ENCODE measurements at places on chromosomes 4 and X.

DNA sequence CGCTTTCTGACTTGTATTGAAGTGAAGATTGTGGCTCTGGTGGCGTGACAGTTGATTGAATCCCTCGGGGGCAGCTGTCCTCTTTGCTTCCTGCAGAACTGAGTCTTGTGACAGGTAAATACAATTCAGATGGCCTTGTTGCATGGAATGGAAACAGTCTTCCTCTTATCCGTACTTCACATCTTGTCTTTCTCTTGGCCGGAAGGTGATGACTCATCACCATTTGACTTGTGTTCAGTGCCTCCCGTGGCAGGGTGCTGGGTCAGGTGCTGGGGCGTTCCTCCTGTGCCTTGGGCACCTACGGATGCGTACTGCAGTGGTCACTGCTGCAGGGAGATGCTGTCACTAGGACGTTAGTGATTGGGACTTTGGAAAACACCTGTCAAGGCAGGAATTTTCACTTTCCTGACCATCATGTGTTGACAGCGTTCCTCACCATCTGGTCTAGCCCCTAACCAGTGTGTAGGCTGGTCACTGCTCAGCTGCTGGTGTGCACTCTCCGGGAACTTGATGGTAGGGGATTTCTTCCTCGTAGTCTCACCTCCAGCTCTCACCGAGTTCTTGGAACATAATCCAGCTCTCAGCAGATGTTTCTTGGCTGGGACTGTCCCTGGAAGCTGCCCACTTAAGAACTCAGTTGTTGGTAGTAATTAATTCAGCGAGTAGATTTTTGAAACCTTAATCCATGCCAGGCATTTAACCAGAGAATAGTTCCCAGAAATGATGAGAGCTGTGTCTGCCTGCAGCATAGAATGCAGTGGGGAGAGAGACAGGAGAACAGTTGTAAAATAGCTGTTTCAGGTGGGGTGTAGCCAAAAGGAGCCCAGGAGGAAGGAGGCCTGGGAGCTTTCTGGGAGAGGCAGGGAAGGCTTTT lies 7.2 kb downstream of the TBC1D14 start:
- H3K27ac ChIP-seq = peak overlapping the region; percentile 82
- H3K4me3 ChIP-seq = peak overlapping the region; percentile 49
- H3K4me1 ChIP-seq = peaks cover 58% of the 10 kb centered on the region
- peak; percentile 87 for ATAC-seq
- no peaks in the 10 kb centered on the region for H3K27me3 ChIP-seq
- H3K36me3 ChIP-seq = peaks cover under 1% of the 10 kb centered on the region

DNA sequence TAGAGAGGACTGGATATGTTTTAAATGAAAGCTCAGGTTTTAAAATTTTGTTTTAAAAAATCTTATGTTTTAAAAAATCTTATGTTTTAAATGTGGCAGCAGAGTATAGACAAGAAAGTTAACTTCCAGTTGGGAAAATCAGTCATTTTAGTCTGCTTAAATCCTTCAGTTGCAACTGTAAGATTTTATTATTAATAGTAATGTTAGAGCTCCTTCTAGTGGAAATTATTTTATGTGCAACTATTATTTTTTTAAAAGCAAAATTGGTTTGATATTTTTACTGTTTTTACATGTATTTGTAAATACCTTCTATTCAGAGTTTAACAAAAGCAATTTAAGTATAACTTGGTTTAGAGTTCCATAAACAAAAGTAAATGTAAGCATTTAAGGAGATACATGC lies 8.5 kb upstream of the NUDT6 start:
- no peaks in the 10 kb centered on the region for H3K4me1 ChIP-seq
- no peak overlapping the region for H3K27ac ChIP-seq
- peaks cover 15% of the 10 kb centered on the region for H3K36me3 ChIP-seq

GRCh38 chrX:39782276-39782675 lies 315.5 kb downstream of the BCOR start:
- H3K27ac ChIP-seq = no peak overlapping the region
- H3K27me3 ChIP-seq = peaks cover 8% of the 10 kb centered on the region
- H3K36me3 ChIP-seq = no peaks in the 10 kb centered on the region
- no peak for ATAC-seq

- ATAC-seq = no peak
- H3K27ac ChIP-seq = no peak overlapping the region
- no peak overlapping the region for H3K4me3 ChIP-seq
- no peaks in the 10 kb centered on the region for H3K36me3 ChIP-seq
- no peaks in the 10 kb centered on the region for H3K4me1 ChIP-seq
These were observed 41.1 kb downstream of the PPEF1 start for GRCh38 chrX:18748499-18748898.

- ATAC-seq = no peak
- H3K36me3 ChIP-seq = no peaks in the 10 kb centered on the region
- no peak overlapping the region for H3K27ac ChIP-seq
- no peak overlapping the region for H3K4me3 ChIP-seq
These were observed 30.8 kb downstream of the ASB5 start for GRCh38 chr4:176238157-176238610.

- H3K4me3 ChIP-seq = no peak overlapping the region
- no peak for ATAC-seq
- H3K27ac ChIP-seq = no peak overlapping the region
- H3K4me1 ChIP-seq = no peaks in the 10 kb centered on the region
- H3K27me3 ChIP-seq = no peaks in the 10 kb centered on the region
- no peaks in the 10 kb centered on the region for H3K36me3 ChIP-seq
These were observed 976.5 kb downstream of the RPA4 start for GRCh38 chrX:97860226-97860625.

DNA sequence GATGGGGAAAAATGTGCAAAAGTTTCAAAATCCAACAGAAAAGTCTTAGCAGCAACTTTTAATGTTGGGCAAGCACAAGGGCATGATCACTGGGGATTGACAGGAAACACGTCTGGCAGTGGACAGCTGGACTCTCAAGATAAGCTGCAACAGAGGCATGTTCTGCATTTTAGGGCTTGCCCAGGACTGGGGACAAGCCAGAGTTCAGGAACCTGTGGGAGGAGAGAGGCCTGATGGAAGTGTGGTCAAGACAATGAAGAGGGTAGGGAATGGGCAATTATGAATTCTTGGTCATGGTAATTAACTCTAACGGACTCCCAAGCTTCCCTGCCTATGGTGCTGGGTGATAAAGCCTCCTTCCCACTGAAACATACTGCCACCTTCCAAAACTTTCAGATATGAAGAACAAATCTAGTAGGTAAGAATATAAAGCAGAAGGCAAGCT lies 48.4 kb downstream of the ANXA3 start:
- no peak overlapping the region for H3K4me3 ChIP-seq
- H3K4me1 ChIP-seq = peaks cover 13% of the 10 kb centered on the region
- no peaks in the 10 kb centered on the region for H3K27me3 ChIP-seq
- no peaks in the 10 kb centered on the region for H3K36me3 ChIP-seq
- H3K27ac ChIP-seq = no peak overlapping the region
- no peak for ATAC-seq

GRCh38 chr4:68451246-68452211 lies 4.3 kb downstream of the TMPRSS11E start:
- no peaks in the 10 kb centered on the region for H3K27me3 ChIP-seq
- peaks cover 15% of the 10 kb centered on the region for H3K4me1 ChIP-seq
- H3K4me3 ChIP-seq = no peak overlapping the region
- ATAC-seq = peak; percentile 71
- no peaks in the 10 kb centered on the region for H3K36me3 ChIP-seq

DNA sequence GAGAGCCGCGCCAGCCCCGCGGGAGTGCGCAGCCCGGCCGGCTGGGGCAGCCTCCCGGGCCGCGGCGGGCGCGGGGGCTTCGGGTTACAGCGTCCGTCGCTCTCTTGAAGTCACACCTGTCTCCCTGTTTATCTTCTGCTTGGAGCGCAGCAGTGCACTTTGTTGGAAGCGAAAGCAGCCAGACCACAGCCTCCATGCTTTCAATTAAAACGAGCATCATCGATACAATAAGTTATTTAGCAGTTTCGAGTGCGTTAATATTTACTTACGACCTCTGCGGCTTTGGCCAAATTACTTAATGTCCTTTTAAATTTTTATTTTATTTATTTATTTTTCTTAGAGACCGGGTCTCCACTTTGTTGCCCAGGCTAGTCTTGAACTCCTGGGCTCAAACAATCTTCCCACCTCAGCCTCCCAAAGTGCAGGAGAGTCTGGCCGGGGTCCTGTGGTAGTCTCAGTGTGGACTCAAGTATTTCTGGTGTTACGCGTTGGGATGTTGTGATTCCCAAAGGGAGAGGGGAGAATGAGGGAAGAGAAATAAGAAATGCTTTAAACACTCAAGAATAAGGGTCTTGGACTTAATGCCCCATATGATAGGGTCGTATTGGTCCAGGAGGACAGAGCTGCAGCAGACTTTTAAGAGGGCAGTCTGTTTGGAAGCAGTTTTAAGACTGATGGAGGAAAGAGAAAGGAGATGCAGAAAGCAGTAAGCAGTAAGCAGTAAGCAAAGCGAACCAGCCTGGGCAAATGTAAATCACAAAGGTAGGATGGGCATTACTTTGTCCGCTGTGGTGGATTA lies 504 bp upstream of the PDLIM3 start:
- H3K4me1 ChIP-seq = no peaks in the 10 kb centered on the region
- peaks cover 12% of the 10 kb centered on the region for H3K27me3 ChIP-seq
- H3K36me3 ChIP-seq = no peaks in the 10 kb centered on the region
- H3K27ac ChIP-seq = no peak overlapping the region
- no peak for ATAC-seq

GRCh38 chr4:176791591-176792325 lies 964 bp downstream of the VEGFC start:
- no peak overlapping the region for H3K27ac ChIP-seq
- peak overlapping the region; percentile 36 for H3K4me3 ChIP-seq
- H3K27me3 ChIP-seq = peaks cover 19% of the 10 kb centered on the region
- H3K4me1 ChIP-seq = no peaks in the 10 kb centered on the region
- no peak for ATAC-seq

- no peaks in the 10 kb centered on the region for H3K4me1 ChIP-seq
- H3K4me3 ChIP-seq = no peak overlapping the region
- H3K27me3 ChIP-seq = no peaks in the 10 kb centered on the region
- H3K36me3 ChIP-seq = no peaks in the 10 kb centered on the region
These were observed 161.5 kb upstream of the WDR1 start for GRCh38 chr4:10278071-10278470.

- no peak for ATAC-seq
- no peak overlapping the region for H3K4me3 ChIP-seq
- peaks cover 31% of the 10 kb centered on the region for H3K36me3 ChIP-seq
- no peaks in the 10 kb centered on the region for H3K4me1 ChIP-seq
- H3K27ac ChIP-seq = no peak overlapping the region
These were observed 47.8 kb downstream of the DCUN1D4 start for GRCh38 chr4:51890760-51891159.

GRCh38 chrX:77528034-77528433 lies 80.8 kb downstream of the FGF16 start:
- H3K27me3 ChIP-seq = no peaks in the 10 kb centered on the region
- no peak for ATAC-seq
- H3K4me3 ChIP-seq = no peak overlapping the region
- H3K27ac ChIP-seq = no peak overlapping the region
- H3K4me1 ChIP-seq = peaks cover 12% of the 10 kb centered on the region
- H3K36me3 ChIP-seq = peaks cover 53% of the 10 kb centered on the region

DNA sequence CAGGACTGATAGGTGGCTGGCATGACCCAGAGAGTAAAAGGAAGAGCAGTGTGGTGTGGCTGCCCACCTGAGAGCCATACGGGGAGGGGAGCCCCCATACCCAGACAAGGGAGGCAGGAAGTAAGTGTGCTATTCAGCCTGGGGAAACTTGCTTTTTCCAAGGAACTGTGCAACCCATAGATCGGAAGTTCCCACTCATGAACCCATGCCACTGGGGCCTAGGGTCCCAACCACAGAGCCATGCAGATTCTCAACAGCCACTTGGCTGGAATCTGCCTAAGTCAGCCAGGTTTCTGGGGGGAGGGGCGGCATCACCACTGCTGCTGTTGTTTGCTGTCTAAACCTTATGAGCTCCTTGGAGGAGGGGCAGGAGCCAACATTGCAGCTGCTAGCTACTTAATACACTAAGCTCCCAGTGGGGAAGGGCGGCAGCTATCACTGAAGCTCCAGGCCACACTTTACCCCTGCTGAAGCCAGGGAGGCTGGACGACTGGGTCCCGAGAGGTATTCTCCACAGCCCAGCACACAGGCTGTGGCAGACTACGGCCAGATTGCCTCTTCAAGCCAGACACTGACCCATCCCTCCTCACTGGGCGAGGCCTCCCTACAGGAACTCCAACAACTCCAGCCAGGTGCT lies 410.4 kb downstream of the INPP4B start:
- ATAC-seq = no peak
- H3K36me3 ChIP-seq = no peaks in the 10 kb centered on the region
- H3K4me3 ChIP-seq = no peak overlapping the region
- H3K27ac ChIP-seq = no peak overlapping the region

- H3K4me3 ChIP-seq = no peak overlapping the region
- no peaks in the 10 kb centered on the region for H3K4me1 ChIP-seq
- no peaks in the 10 kb centered on the region for H3K36me3 ChIP-seq
- H3K27ac ChIP-seq = no peak overlapping the region
- no peaks in the 10 kb centered on the region for H3K27me3 ChIP-seq
These were observed 172.2 kb downstream of the HS6ST2 start for GRCh38 chrX:132786217-132786616.

DNA sequence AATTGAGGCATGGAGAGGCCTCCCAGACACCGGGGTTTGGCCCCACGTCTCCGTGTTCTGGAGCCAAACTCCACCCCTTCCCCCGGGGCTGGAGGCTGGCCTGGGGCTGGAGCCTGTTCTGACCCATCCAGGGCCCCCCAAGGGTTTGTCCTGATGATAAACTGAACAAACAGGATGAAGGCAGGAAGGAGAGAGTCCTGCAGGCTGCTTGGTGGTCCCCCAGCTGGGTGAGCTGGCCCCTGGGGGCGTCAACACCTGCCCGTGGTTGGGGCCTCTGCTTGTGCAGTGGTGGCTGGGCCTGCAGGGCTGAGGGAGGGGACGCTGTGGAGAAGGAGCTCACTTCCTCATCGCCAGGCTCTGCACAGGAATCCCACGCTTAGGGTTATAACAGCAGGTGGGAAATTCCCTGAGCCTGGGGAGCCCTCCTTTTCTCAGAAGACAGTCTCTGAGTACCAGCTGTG lies 2.3 kb downstream of the SH3TC1 start:
- peaks cover 96% of the 10 kb centered on the region for H3K4me1 ChIP-seq
- peak overlapping the region; percentile 98 for H3K27ac ChIP-seq
- no peaks in the 10 kb centered on the region for H3K27me3 ChIP-seq
- H3K36me3 ChIP-seq = peaks cover 35% of the 10 kb centered on the region

- no peak overlapping the region for H3K4me3 ChIP-seq
- ATAC-seq = no peak
- H3K27me3 ChIP-seq = no peaks in the 10 kb centered on the region
- H3K36me3 ChIP-seq = peaks cover 10% of the 10 kb centered on the region
- no peak overlapping the region for H3K27ac ChIP-seq
- H3K4me1 ChIP-seq = peaks cover 26% of the 10 kb centered on the region
These were observed 8.1 kb downstream of the ATP7A start for GRCh38 chrX:77918568-77918967.

DNA sequence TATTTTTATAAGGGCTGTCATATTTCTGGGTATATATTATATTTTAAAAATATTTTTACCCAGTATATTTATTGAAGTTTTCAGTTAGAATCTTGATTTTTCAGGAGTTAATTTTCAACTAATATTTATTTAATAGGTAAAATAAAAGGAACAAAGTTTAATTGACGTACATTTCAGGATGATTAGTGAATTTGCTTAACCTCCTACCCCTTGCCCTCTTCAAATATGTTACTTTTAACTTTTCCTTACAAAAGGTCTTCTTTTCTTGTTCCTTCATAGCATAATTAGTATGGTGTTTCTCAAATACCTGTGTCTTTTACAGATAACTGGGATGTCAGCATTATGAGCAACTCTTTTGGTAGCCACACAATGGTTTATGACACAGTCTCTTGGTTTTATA lies 24.8 kb upstream of the MSMO1 start:
- ATAC-seq = no peak
- H3K4me1 ChIP-seq = peaks cover 7% of the 10 kb centered on the region
- no peaks in the 10 kb centered on the region for H3K27me3 ChIP-seq
- H3K27ac ChIP-seq = no peak overlapping the region
- peaks cover 45% of the 10 kb centered on the region for H3K36me3 ChIP-seq
